ENCODE measurements at places on chromosomes 12 and 14. TPM values are rescaled to one million over a fixed set of nuclear protein-coding genes. Genes with fewer than 3 reads are reported as not detected.

DNA sequence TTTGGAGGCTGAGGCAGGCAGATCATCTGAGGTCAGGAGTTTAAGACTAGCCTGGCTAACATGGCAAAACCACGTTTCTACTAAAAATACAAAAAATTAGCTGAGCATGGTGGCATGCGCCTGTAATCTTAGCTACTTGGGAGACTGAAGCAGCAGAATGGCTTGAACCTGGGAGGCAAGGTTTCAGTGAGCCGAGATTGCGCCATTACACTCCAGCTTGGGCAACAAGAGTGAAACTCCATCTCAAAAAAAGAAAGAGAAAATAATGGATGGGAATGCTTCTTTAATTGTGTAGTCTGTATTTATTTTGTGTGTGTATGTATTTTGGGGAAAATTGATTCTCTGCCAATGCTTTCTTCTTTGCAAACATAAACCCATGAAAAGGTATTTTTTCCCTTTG is 32.5 kb downstream of the SRGAP1 start:
- no peak overlapping the region for H3K4me3 ChIP-seq
- no peaks in the 10 kb centered on the region for H3K27me3 ChIP-seq
- no peak for DNase-seq
- no peaks in the 10 kb centered on the region for H3K4me1 ChIP-seq

DNA sequence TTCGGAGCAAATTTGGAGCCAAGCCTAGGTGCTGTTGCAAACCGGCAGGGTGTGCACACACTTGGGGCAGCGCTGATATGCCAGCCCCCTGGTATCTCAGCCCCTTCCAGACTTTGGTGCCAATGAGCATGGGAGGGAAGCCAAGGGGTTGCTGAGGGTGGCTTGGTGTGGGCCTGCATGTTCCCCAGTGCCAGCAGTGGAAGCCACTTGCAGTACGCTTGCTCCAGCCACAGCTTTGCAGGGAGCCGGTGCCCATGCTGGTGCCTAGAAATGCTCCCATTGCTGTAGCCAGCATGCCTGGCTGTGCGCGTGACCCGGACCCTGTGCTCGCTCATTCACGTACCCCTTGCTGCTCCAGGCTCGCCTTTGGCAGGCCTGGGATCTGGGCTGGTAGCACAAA is 67.1 kb upstream of the DNM1L start:
- H3K4me3 ChIP-seq = peak overlapping the region; percentile 5
- H3K36me3 ChIP-seq = peaks cover 83% of the 10 kb centered on the region
- H3K27me3 ChIP-seq = no peaks in the 10 kb centered on the region
- DNase-seq = peak; percentile 27
- H3K27ac ChIP-seq = peak overlapping the region; percentile 71

DNA sequence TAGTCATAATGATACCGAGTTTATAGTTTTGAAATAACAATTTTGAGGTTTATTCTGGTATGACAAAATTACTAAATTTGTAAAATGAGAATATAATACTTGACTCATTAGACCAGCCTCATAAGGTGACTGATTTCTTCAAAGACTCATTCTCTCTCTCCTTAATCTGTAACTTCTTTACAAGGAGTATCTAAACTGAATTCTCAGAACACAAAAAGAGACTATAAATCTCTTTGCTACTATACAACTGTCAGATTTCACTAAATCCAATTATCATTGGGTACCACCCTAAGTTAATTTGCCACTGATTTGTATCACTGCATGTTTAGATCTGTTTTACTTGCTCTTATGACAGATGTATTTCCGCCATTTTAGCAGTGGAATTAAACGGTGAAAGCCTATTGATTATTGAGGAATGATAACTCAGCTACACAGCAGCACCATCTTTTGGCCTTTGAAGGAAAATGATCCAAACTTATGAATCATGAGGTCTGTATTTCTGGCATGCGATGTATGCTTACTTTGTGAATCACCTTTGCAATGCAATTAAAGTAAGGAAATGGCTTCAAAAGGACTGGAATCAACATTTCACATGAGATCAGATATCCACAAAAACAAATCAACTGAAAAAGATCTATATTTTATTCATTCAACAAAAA is 161.2 kb downstream of the RERGL start:
- H3K27me3 ChIP-seq = no peaks in the 10 kb centered on the region
- no peaks in the 10 kb centered on the region for H3K4me1 ChIP-seq
- no peaks in the 10 kb centered on the region for H3K36me3 ChIP-seq
- no peak overlapping the region for H3K27ac ChIP-seq
- H3K4me3 ChIP-seq = no peak overlapping the region
- no peak for DNase-seq

- peaks cover 9% of the 10 kb centered on the region for H3K4me1 ChIP-seq
- no peak for DNase-seq
- peaks cover 10% of the 10 kb centered on the region for H3K27me3 ChIP-seq
- no peaks in the 10 kb centered on the region for H3K36me3 ChIP-seq
Measured at GRCh38 chr14:54333511-54333910, 63.3 kb upstream of the CDKN3 start.

GRCh38 chr12:42070036-42070435 is 74.6 kb downstream of the GXYLT1 start:
- no peak overlapping the region for H3K4me3 ChIP-seq
- DNase-seq = no peak
- H3K27ac ChIP-seq = no peak overlapping the region
- H3K4me1 ChIP-seq = no peaks in the 10 kb centered on the region

IAPP gene
- total RNA-seq = not detected

Data from left ventricle myocardium inferior (tissue), 1 donor.